ENCODE measurements at places on chromosomes 5 and 9.

DNA sequence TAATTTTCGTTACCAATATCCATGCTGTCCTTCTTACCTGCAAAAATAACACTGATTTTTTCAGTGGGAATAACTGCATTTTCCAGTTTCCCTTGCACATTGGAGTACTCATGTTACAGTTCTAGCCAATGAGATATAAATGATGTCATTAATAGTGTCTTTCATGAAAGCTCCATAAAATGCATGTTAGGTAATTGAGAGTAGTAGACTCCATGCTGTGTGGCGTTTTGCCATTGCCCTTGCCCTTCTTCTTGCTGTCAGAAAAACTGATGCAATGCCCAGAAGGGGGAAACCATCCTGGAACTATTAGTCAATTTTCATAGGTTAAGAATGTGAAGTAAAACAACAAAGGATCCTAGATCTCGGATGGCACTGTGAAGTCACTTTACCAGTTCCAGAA is 1765.3 kb downstream of the EFNA5 start:
- no peak for ATAC-seq

DNA sequence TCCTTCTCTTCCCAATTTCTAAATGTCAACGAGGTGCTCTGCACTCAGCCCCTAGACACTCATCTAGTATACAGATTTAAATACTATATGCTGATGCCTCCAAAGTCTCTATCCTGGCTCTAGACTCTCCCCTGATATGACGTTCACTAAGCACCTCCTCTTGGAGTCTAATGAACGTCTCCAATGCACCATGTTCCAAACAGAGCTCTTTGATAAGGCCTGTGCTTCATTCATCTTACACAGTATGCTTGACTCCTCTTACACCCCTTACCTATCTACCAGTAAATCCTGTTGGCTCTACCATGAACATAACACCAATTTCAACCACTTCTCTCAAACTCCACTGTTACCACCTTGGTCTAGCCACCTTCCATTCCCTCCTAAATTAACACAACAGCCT is 25.7 kb downstream of the OXCT1 start:
- no peak for ATAC-seq

DNA sequence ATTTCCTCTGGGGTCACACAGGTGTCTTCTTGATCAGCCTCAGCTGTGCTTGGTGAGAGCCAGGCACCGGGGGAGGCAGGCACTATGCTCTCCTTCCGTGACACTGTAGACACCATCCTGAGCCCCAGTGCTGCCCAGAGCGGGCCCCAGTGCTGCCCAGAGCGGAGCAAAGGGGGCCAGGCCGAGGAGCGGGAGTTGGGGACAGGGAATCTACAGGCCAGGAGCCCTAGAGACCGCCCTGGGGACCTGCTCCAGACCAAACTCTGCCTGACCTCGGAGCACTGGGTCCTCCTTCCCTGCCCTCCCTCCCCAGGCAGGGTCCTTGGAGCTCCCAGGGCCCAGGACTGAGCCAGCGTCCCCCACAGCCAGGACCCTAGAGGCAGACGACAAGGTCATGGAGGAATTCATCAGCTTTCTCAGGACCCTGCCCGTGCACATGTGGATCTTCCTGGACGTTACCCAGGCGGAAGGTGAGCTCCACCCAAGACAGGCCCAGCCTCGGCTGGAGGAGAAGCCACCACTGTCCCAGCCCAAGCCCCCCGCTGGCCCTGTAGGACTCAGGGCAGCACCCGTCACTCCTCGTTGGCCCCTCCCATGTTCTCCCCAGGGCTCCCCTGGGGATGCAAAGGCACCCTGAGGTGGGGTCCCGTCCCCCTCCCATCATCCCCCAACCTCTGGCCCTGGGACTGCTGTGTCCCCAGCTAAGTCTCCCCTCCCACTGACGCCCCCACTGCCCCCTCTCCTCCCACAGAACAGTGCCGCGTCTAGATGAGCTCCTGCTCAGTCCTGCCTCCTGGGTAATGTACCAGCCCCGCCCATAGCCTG is 30.2 kb downstream of the PAEP start:
- no peak for ATAC-seq

DNA sequence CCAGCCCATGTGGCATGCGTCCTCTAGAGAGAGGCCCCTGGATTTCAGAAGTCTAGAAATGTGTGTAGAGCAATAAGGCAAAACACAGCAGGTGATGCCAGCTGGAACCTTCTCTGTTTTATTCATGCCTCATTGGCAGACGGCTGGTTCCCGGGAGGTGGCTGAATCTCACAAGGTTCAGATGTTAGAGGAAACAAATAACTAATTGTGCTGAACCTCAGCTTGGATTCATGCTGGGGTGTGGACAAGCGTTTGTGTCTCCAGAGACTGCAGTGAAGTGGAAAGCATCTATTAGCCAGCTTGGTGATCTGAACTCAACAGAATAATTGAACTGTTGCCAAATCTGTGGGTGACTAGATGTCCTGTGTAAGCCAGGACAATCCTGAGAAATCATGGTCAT is 131.1 kb upstream of the NR4A3 start:
- ATAC-seq: no peak

DNA sequence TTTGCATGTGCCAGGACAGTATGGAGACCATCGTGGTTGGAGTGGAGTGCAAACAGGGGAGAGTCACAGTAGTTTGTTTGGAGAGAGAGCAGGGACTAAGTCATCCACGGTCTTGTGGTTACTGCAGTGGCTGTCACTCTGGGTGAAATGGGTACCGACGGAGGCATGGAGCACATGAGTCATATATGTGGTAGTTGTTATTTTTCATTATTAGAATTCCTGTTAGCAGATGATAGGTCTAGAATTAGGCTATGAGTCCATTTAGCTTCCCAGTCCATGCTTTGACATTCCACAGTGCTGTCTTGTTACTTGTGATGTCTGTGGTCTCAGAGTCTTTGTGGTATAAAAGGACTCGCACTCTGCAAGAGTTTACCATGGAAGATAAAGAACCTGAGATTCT is 303.9 kb downstream of the DMRT2 start:
- ATAC-seq: no peak

GRCh38 chr5:27158775-27159174 is 120.4 kb upstream of the CDH9 start:
- ATAC-seq: no peak

DNA sequence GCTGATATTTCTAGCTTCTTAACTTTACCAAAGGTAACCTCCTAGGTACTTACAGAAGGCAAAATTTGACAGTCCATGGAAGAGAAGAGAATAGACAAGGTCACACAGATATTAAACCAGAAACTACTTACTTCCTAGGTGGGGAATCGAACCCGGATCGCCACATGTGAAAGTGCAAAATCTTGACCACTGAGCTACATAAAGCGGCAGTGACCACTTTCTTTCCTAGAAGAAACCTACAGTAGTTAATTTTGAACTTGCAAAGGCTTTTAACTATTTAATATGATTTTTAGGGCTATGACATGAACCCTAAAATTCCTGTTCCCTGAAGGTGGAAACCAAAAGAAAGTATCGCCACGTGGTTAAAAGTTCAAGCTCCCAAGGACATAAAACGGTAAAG is 20.3 kb upstream of the ATOSB start:
- no peak for ATAC-seq

All from motor neuron (in vitro differentiated cells).